Stimulated activated CD8-positive, alpha-beta memory T cell treated with anti-CD3 and anti-CD28 coated beads, Interleukin-7, amount 100 ng/mL, for 1 hour (primary cell): ENCODE measurements at places on chromosomes 11 and 22.

GRCh38 chr11:33772870-33773269 lies 1.4 kb downstream of the FBXO3 start:
- no peak for DNase-seq

- no peak for DNase-seq
These were observed 21.5 kb downstream of the CYTH4 start for GRCh38 chr22:37303821-37304274.

- no peak for DNase-seq
These were observed 192.6 kb upstream of the E2F8 start for GRCh38 chr11:19433367-19433766.

DNA sequence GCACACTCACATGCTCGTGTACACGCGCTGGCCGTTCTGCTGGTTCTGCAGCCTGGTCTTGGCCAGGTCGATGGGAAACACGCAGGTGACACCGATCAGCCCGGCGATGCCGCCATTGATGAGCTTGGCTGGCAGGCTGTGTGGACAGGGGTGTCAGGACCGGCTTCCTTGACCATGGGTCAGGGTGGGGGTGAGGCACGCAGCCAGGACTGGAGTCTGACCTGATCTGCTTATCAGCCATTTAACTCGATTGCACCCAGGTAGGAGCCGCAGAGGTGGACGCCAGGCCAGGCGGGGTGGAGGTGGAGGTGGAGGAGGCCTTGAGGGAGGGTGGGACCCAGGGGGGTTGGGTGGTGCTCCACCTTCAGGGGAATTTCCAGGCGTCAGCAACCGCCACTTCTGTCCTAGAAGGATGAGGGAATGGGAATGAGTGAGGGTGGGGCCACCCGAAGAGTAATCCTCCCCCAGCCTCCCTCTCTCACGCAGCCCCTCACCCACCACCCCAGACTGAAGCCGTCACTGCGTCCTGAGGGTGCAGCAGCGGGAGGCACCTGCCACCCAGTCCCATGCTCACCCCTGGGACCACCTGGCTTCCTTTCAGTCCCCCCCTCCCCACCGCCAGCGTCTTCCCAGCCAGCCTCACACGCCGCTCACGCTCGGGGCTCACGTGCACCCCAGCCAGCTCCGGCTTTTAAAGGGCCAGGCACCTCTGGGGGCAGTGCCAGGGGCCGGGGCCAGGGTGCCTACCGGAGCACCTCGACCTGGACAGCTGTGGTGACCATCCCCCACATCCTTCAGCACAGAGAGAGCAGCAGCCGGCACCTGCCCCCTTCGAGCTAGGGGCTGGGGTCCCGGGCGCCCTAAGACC lies 3.1 kb downstream of the SLC25A22 start:
- DNase-seq = no peak

- no peak for DNase-seq
These were observed 898 bp downstream of the ZNF215 start for GRCh38 chr11:6927030-6927617.

DNA sequence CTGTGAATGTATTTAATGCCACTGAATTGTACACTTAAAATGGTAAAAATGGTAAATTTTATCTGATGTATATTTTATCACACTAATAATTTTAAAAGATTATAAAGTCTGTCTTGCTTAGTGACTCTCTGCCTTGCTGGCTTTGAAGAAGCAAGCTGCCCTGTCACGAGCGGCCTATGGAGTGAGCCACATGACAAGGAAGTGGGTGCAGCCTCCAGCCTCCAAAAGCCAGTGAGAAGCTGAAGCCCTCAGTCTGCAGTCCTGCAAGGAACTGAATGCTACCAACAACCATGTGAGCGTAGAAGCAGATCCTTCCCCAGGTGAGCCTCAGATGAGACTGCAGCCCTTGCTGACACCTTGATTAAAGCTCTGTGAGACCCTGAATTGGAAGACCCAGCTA lies 20.0 kb downstream of the C11orf24 start:
- DNase-seq = no peak

DNA sequence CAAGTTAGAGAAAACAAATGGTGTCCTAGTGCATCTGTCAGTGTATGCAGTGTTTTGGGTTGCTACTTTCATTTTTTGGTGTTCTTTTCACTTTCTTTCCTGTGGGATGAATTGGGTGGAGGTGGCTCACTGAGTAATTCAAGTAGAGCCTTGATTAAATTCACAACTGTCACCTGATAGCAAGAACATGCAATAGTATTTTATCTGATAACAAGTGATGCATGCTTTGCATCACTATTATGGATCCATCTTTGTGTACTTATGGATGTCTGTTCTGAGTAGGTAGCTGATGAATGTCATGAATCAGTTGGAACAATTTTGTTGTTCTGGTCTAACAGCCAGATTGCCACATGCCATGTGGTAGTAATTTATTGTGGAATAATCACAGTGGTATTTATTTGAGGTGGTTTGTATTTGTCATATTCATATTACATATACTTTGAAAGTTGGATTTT lies 87.5 kb downstream of the DDX10 start:
- no peak for DNase-seq

DNA sequence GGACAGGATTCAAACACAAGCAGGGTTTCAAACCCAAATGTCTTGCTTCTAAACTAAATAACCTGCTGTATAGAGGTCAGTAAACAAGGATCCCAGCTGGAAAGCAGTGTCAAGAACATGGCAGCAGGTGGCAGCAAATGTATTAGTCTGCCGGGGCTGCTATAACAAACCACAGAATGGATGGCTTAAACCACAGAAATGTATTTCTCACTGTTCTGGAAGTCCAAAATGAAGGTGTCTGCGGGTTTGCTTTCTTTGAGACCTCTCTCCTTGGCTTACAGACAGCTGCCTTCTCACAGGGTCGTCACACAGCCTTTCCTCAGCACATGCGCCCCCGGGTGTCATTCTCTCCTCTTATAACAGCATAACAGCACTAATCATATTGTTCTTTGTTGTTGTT lies 65.1 kb upstream of the LRRC55 start:
- no peak for DNase-seq

DNA sequence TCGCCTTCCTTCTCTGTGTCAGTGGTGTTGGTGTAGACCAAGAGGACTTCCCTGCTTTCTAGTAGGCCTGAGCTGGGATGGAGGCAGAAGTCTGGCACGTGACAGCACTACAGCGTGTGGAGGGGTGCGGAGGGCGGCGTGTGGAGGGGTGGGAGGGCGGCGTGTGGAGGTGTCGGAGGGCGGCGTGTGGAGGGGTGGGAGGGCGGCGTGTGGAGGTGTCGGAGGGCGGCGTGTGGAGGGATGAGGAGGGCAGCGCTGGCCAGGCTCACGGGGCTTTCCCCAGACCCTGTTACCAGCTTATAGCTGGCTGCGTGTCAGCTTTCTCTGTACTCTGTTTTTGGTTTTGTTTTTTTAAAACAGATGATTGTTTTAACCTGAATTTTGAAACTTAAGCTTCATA lies 45.7 kb upstream of the CTTN start:
- no peak for DNase-seq

GRCh38 chr11:4682623-4683419 lies 14.8 kb downstream of the OR51E2 start:
- DNase-seq = no peak

- DNase-seq = no peak
These were observed 60.9 kb downstream of the KDM2A start for GRCh38 chr11:67179892-67180490.

- no peak for DNase-seq
These were observed 62.0 kb upstream of the PAX6 start for GRCh38 chr11:31873124-31873523.

- no peak for DNase-seq
These were observed 154.6 kb downstream of the MAML2 start for GRCh38 chr11:96188243-96189006.

DNA sequence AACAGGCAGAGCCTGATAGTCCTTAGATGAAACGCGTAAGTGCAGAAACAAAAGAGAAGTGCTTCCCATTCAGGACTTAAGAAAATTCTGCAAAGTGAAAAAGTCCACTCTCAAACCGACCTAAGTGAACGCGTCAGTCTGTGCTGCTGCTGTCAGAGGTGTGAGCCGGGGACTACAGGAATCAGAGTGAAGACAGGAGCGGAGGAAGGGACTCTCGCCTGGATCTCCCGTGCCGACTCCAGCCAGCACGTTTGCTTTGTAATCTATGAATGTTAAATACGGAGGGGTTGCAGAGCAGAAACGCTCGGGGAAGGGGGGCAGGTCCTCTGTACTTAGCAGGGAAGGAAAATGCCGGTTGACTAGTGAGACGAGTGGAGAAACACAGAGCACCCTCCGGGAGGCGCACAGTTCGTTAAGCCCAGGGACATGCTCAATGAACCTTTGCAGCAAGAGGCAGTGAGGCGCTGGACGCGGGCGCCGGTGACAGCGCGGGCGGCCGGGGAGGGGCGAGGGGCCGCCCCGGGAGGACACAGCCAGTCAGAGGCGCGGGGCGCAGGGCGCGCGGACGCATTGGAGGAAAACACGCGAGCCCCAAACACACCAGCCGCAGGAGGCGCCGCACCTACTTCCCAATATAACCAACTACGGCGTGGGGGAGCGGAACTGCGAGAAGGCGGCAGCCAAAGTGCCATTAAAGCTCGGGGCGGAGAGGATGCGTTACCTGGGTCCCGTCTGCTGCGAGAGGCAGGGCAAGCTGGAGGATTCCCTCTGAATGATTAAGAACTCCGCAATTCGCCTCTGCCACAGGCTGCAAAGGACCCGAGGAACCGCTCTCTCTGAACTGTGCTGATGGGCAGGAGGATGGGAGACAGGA lies at the start of gene CNTN5:
Gene CNTN5 (plus strand): TSS at position 598 of the 874 bp plus-strand sequence.
- no peak for DNase-seq

GRCh38 chr22:25086902-25087282 lies 112.8 kb upstream of the CRYBB3 start:
- DNase-seq = no peak

DNA sequence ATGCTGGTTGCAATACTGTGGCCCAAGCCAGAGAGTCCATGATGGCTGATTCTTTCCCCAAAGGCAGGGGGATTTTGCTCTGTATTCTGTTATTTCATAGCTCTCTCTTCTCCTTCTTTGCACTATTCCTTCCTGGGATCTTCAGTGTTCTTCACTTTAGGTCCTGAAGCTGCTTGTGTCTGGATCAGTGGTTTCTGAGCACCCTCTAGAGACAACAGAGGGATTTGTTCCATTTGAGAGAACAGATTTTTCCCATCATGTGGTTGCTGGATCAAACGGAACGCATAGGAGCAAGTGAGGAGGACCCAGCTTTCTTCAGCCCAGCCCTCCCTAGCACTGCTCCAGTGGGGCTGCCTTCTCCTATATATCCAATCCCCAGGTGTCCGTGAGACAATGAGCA lies 68.7 kb upstream of the SYN3 start:
- no peak for DNase-seq
